ENCODE measurements at places on chromosomes 13 and 19.
A peak's percentile ranks its signal among the peaks of the same experiment; 100 is the strongest.

DNA sequence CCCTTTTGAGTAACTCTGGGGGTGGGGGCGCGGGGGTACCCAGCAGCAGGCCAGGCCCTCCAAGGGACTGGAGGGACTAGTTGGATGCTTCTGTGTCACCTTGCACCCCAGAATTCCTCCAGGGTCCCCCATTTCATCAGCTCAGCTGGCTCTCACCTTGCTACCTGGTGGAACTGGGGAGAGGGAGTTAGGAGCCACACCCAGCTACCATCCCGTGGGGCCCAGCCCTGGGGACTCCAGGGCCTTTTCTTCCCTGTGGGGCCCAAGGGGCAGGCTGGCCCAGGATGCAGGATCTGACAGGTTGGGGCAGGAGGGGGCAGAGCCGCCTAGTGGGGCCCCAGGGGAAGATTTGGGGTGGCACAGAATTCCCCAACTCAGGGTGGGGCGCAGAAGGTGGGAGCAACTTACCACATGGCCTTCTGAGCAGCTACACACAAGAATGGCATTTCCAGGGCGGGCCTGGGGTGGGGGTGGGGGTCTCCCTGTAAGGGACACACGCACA is 32.8 kb upstream of the NANOS3 start:
- DNase-seq: no peak

GRCh38 chr19:49771674-49772139 is 4.9 kb downstream of the AP2A1 start:
- DNase-seq: no peak

DNA sequence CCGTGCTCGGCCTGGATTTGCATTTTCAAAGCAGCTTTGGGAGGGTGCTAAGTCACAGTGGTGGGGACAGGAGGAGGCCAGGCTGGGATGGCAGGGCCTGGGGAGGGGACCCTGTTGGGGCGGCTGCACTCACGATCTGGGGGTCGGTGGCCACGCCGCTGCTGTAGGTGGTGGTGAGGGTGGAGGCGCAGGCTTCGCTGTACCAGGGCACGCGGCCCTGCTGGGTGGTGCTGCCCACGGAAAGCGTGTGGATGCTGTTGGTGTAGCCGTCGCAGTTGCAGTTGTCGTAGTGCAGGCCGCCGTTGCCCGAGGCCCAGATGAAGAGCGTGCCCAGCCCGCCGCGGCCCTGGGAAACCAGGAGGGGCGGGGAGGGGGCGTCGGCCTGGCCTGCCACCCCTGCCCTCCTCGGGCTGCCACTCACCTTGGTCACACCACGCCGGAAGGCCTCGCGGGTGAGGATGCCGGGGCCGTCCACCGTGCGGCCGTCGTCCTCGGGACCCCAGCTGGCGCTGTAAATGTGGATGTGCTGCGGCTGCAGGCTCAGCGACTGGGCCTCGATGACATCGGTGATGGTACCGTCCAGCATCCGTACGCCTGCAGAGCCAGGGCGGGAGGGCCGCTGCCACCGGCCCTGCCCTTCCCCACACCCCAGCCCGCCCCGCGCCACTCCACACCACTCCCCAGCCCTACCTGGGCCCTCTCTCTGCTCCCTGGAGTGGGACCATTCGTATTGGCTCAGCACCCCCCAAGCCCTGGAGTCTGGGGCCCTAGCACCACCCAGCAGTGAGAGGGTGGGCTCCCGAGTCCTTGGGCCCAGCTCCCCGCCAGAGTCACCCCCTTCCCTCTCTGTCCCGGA is 3.2 kb downstream of the PCSK4 start:
- no peak for DNase-seq

GRCh38 chr13:111559612-111560403 is 239.4 kb downstream of the TEX29 start:
- no peak for DNase-seq

DNA sequence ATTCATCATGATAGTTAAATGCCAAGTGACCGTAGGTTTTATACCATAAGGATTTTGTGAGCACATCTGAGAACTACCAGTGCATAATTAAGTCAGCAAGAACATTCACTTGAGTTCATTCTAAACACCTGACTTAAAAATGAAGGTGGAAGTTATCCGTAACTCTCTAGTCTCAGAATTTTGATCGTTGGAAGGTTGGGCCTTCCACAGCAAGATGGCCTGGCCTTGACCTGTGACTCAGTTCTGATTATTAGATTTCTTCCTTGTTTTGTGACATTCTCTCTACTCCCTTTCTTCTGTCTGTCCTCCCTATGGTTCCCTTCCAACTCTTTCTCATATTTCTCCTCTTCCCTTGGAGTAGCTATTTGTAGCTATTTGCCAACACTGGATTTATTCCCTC is 20.0 kb upstream of the WDFY2 start:
- DNase-seq: no peak

DNA sequence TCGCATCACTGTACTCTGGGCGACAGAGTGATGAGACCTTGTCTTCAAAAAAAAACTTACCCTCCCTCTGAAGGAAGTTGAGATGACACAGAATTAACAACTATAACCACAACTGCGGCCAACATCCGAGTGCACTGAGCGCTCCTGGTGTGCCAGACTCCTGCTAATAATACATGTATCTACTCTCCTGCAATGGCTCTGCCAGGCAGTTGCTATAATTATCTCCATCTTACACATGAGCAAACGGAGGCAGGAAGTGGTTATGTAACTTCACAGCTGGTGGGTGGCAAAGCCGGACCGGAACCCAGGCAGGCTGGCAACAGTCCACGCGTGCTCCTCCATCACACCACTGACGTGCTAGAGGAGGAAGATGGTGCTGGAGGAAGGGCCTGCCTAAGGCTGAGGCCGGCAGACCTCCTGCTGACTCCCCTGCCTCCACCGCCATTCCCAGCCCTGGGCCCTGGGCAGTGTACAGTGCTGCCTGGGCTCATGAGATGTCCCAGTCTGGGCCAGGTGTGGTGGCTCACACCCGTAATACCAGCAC is 12.6 kb downstream of the XRCC1 start:
- DNase-seq: peak; percentile 90

DNA sequence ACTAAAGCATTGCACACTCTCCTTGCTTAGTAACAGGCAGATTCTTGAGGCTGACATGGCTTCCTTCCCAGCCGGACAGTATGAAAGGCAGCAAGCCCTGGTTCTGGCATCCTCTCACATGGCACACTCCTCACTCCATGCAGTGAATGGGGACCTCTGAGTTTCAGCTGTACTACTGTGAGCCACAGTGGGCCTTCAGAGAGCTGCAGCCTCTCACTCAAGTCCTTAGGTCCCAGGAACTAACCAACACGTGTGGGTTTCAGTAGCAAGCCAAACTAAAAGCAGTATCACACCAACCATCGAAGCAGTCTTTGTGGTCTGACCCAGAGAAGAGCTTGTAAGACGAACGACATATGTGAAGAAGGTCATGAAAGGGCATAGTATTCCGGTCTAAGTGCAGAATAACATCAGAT is 128.2 kb downstream of the TBC1D4 start:
- no peak for DNase-seq

- DNase-seq: no peak
These were observed 57.5 kb upstream of the AKAP11 start for GRCh38 chr13:42214446-42214845.

Data from CD4-positive, alpha-beta T cell treated with Interleukin-6 at 100 ng/mL for 8 hours (primary cell).